HT1080 (cell line): ENCODE measurements at places on chromosomes 1 and 21. TPM values are rescaled to one million over a fixed set of nuclear protein-coding genes. Genes with fewer than 3 reads are reported as not detected.

Gene CHI3L1
- 3.3 and 5.7 TPM in 2 replicates for total RNA-seq

Gene GUCA2B
- not detected in 2 replicates for total RNA-seq

Gene S100B
- not detected in 2 replicates for total RNA-seq

Gene CREB3L4
- 9.0 and 11.2 TPM in 2 replicates for total RNA-seq

Gene CNN3
- total RNA-seq = 269 and 346 TPM in 2 replicates

Gene CHIT1
- total RNA-seq = not detected in 2 replicates

Gene KCND3
- not detected in 2 replicates for total RNA-seq

Gene ALX3
- not detected in 2 replicates for total RNA-seq

Gene EPHB2
- total RNA-seq = 74.0 and 90.3 TPM in 2 replicates

Gene KIRREL1
- 58.3 and 68.8 TPM in 2 replicates for total RNA-seq

Gene CORT
- 0.13 TPM in 1 of 2 replicates, not detected in the other for total RNA-seq

Gene ITLN2
- total RNA-seq = not detected in 2 replicates

Gene RNF207
- total RNA-seq = 0.32 and 0.84 TPM in 2 replicates

Gene ADAMTS5
- not detected in 2 replicates for total RNA-seq

Gene BGLAP
- 2.3 TPM in 1 of 2 replicates, not detected in the other for total RNA-seq

Gene PTPRU
- 37.5 and 40.1 TPM in 2 replicates for total RNA-seq

Gene DMRTA2
- not detected in 2 replicates for total RNA-seq

Gene TFF1
- not detected in 2 replicates for total RNA-seq

Gene PTPN22
- total RNA-seq = 8.8 and 10.9 TPM in 2 replicates

Gene NBPF10
- 0.96 and 1.2 TPM in 2 replicates for total RNA-seq

Gene DIO1
- total RNA-seq = not detected in 2 replicates

Gene C1QB
- total RNA-seq = not detected in 2 replicates

Gene C2CD4D
- total RNA-seq = not detected in 2 replicates

Gene TCP10L
- 0.16 and 0.40 TPM in 2 replicates for total RNA-seq

Gene CD34
- total RNA-seq = 0.20 TPM in 1 of 2 replicates, not detected in the other

Gene BRINP3
- not detected in 2 replicates for total RNA-seq

Gene SLC41A1
- total RNA-seq = 12.1 and 17.5 TPM in 2 replicates

Gene PRR9
- total RNA-seq = 1.3 and 2.0 TPM in 2 replicates

Gene GBP5
- 0.13 and 0.18 TPM in 2 replicates for total RNA-seq

Gene LIN28A
- not detected in 2 replicates for total RNA-seq

Gene PDE9A
- total RNA-seq = 0.02 TPM in 1 of 2 replicates, not detected in the other

Gene SLC35F3
- total RNA-seq = 7.3 and 8.1 TPM in 2 replicates

Gene KRTAP13-2
- not detected in 2 replicates for total RNA-seq

Gene SYT11
- 15.0 and 16.9 TPM in 2 replicates for total RNA-seq

Gene MAP3K21
- total RNA-seq = 6.1 and 6.4 TPM in 2 replicates
